Bronchus fibroblast of lung (primary cell): ENCODE measurements at places on chromosomes 4 and X. TPM values are rescaled to one million over a fixed set of nuclear protein-coding genes. Genes with fewer than 3 reads are reported as not detected.

The CXorf38 gene
- 10.3 and 12.6 TPM in 2 replicates for total RNA-seq

The RS1 gene
- not detected in 2 replicates for total RNA-seq

The MAD2L1 gene
- total RNA-seq, result 23.5 and 27.2 TPM in 2 replicates

The CD38 gene
- under 0.01 TPM in 1 of 2 replicates, not detected in the other for total RNA-seq

The PWWP3B gene
- total RNA-seq, result 0.15 and 0.34 TPM in 2 replicates

The DAPP1 gene
- total RNA-seq, result not detected in 2 replicates

The WWC2 gene
- total RNA-seq, result 11.6 and 11.9 TPM in 2 replicates

The JCHAIN gene
- total RNA-seq, result not detected in 2 replicates
